ENCODE measurements at places on chromosomes 7 and 10. TPM values are rescaled to one million over a fixed set of nuclear protein-coding genes. Genes with fewer than 3 reads are reported as not detected.

HOXA6 gene
- not detected for polyA plus RNA-seq

LRRC72 gene
- not detected for polyA plus RNA-seq

NME8 gene
- polyA plus RNA-seq = not detected

LIPJ gene
- polyA plus RNA-seq = not detected

DNA sequence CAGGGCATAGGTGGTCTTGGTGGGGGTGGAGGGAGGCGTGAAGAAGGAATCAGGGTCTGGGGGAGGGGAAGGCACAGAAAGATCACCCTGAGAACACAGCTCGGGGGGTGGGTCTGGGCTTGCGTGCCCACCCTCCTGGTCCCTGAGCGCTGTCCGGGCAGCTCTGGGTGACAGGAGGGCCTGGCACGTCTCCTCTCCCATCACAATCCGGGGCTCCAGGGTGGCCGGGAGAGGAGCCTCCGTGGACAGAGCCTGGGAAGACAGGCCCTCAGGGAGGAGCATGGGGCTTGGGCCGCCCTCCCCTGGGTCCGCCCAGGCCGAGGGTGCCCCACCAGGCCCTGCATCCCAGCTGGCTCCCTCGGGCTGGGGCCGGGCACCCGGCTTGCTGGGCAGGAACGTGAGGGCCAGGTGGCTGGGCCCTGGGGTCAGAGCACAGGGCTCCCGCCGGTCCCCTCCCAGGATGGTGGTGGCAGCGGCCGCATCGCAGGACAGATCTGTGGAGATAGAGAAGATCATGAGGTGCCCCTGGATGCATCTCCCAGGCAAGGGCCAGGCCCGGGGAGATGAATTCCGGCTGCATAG is 3.1 kb downstream of the NACAD start:
- DNase-seq = no peak

DNA sequence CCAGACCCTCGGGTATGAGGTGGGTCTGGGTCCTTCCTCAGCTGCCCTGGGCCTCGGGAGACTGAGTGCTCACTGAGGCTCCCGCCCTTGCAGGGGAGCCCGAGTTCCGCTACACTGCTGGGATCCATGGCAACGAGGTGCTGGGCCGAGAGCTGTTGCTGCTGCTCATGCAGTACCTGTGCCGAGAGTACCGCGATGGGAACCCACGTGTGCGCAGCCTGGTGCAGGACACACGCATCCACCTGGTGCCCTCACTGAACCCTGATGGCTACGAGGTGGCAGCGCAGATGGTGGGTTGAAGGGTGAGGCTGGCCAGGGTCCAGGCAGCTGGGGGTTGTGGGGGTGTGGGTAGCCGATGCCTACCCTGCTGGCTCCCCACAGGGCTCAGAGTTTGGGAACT is 7.6 kb downstream of the AEBP1 start:
- no peak for DNase-seq

DNA sequence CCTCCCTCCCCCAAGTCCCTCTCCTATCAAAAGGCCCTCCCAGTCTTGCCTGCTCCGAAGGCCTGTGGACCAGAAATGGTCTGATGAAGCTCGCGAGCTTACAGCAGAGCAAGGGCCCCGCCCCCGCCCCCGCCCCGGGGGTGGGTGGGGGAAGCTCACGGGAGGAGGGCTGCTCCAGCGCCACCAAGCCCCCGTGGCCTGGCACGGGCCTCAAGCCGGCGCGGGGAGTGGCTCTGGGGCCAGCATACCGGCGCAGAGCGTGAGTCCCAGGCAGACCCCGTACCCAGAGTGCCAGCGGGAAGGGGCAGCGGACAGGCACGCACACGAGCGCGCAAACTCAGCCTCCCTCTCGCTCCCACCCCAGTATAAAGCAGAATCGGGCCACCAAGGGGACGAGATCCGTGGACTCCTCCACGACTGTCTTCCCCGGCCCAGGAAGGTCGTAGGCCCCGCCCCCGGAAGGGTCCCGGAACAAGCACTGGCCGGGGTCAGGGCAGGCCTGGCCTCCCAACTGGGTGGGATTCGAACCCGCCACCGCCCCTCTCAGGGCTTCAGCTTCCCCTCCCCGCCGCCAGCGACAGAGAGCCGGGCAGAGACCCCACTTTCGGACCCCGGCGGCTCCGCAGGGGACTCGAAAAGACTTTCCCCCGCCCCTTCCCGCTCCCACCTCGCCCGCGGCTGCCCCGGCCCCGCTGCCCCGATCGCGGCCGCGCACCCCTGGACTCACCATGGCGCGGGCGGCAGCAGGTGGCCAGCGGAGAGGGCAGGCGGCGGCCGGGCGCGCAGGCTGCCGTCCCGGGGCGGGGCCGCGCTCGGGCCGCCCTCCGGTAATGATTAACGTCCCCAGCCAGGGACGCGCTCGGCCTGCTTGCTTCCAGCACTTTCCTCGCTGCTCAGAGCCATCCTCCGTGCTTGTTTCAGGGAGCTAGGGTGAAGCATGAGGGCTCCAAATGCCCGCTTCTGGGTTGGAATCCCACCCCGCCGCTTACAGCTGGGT is at the start of gene PCBD1:
TSS of gene PCBD1 (minus strand) at position 762 of the 997 bp plus-strand sequence. CDS start at position 730, 32 bp downstream.
- DNase-seq = peak; percentile 70

Measured in ovary (tissue), 10 donors.